ENCODE measurements at places on chromosomes 3 and 15.

GRCh38 chr3:11576453-11576852 is 67.3 kb downstream of the VGLL4 start:
- H3K27me3 ChIP-seq = no peaks in the 10 kb centered on the region
- H3K27ac ChIP-seq = 0 out of 2 replicates have a peak overlapping the region, but pooled peaks have one; percentile 1
- H3K36me3 ChIP-seq = no peaks in the 10 kb centered on the region

- H3K4me3 ChIP-seq = no peak overlapping the region
- H3K27ac ChIP-seq = no peak overlapping the region
- no peaks in the 10 kb centered on the region for H3K27me3 ChIP-seq
- no peak for DNase-seq
Observed at GRCh38 chr3:102299125-102299877, 135.5 kb upstream of the ZPLD1 start.

- no peak overlapping the region for H3K4me3 ChIP-seq
- peaks cover 4% of the 10 kb centered on the region for H3K27me3 ChIP-seq
- H3K4me1 ChIP-seq = peaks cover 2% of the 10 kb centered on the region
Observed at GRCh38 chr3:194265505-194265892, 85.6 kb downstream of the CPN2 start.

DNA sequence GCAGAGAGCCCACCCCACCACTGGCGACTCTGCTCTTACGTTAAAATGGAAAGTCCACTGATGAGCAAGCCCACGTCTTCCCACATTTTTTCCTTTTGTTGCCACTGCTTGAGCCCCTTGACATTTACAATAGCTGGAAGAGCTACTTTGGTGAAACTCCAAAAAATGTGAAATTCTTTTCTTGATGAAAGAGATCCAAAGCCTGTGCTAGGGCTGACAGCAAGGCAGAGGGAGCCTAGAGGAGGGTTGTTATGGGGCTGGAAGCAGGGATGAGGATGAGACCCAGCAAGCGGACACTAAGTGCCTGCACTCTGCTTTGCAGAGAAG is 97.1 kb downstream of the CEMIP start:
- no peak overlapping the region for H3K4me3 ChIP-seq
- peaks cover 2% of the 10 kb centered on the region for H3K4me1 ChIP-seq
- DNase-seq = no peak
- no peaks in the 10 kb centered on the region for H3K36me3 ChIP-seq
- no peak overlapping the region for H3K27ac ChIP-seq

DNA sequence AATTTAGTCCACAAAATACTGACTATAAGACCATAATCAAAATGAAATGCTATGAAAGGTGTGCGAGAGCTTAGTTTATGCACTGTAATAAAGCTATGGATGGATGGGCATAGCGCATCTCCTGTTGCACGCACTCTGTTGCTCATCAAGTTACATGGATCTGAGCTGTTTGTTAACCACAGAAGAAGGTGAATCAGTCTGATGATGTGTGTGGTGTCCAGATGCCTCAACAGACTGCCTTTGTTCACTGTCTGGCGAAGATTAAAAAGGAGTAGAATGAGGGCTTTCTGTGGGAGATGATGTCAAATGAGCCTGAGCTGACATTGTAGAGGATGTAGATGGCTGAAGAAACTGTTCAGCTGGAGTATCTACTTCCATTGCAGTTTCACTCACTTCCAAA is 36.1 kb downstream of the NSMCE3 start:
- no peak overlapping the region for H3K4me3 ChIP-seq
- H3K27ac ChIP-seq = no peak overlapping the region
- H3K4me1 ChIP-seq = no peaks in the 10 kb centered on the region
- DNase-seq = no peak
- H3K27me3 ChIP-seq = no peaks in the 10 kb centered on the region

- H3K27ac ChIP-seq = no peak overlapping the region
- H3K27me3 ChIP-seq = no peaks in the 10 kb centered on the region
- DNase-seq = no peak
- peaks cover 7% of the 10 kb centered on the region for H3K4me1 ChIP-seq
- H3K4me3 ChIP-seq = no peak overlapping the region
Observed at GRCh38 chr15:99973351-99973750, 240.1 kb upstream of the LYSMD4 start.
